ENCODE measurements at places on chromosomes 7 and 10. TPM values are rescaled to one million over a fixed set of nuclear protein-coding genes. Genes with fewer than 3 reads are reported as not detected.

SUN3 gene
- total RNA-seq, result not detected

IL15RA gene
- 16.4 TPM for total RNA-seq

SPDYE1 gene
- not detected for total RNA-seq

OR2F2 gene
- not detected for total RNA-seq

GATA3 gene
- total RNA-seq, result not detected

NPY4R2 gene
- under 0.01 TPM for total RNA-seq

ANXA7 gene
- 95.7 TPM for total RNA-seq

HOXA7 gene
- not detected for total RNA-seq

TMEM213 gene
- not detected for total RNA-seq

SLC29A4 gene
- 4.9 TPM for total RNA-seq

CALHM3 gene
- not detected for total RNA-seq

GBX1 gene
- not detected for total RNA-seq

MBL2 gene
- total RNA-seq, result not detected

NEBL gene
- 3.2 TPM for total RNA-seq

EVX1 gene
- total RNA-seq, result not detected

EBF3 gene
- 38.5 TPM for total RNA-seq

PANK1 gene
- 5.2 TPM for total RNA-seq

GPR141 gene
- total RNA-seq, result not detected
